ENCODE measurements at places on chromosomes 11 and 22. TPM values are rescaled to one million over a fixed set of nuclear protein-coding genes. Genes with fewer than 3 reads are reported as not detected.

CCDC134 gene
- total RNA-seq = 17.9 TPM

DNA sequence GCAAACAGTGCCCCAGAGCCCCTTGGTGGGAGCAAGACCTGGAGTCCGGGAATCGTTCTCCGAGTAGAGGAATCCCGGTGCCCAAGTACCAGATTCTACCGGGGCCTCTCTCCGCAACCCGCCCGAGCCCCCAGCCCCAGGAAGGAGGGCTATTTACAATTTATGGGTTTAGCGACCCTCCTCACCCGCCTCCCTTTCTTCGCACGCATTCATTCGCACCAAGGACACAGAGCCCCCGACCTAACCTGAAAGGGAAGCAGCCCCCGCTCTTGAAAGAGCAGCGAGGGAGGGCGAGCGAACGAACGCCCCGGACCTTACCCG lies 628 bp downstream of the LRP4 start:
- no peak for DNase-seq

- peak; percentile 84 for DNase-seq
Observed at GRCh38 chr11:75474878-75475766, 42.1 kb upstream of the KLHL35 start.

GAB4 gene
- total RNA-seq = not detected

GRCh38 chr11:6523253-6523652 lies 26.2 kb downstream of the DNHD1 start:
- DNase-seq = no peak

DNA sequence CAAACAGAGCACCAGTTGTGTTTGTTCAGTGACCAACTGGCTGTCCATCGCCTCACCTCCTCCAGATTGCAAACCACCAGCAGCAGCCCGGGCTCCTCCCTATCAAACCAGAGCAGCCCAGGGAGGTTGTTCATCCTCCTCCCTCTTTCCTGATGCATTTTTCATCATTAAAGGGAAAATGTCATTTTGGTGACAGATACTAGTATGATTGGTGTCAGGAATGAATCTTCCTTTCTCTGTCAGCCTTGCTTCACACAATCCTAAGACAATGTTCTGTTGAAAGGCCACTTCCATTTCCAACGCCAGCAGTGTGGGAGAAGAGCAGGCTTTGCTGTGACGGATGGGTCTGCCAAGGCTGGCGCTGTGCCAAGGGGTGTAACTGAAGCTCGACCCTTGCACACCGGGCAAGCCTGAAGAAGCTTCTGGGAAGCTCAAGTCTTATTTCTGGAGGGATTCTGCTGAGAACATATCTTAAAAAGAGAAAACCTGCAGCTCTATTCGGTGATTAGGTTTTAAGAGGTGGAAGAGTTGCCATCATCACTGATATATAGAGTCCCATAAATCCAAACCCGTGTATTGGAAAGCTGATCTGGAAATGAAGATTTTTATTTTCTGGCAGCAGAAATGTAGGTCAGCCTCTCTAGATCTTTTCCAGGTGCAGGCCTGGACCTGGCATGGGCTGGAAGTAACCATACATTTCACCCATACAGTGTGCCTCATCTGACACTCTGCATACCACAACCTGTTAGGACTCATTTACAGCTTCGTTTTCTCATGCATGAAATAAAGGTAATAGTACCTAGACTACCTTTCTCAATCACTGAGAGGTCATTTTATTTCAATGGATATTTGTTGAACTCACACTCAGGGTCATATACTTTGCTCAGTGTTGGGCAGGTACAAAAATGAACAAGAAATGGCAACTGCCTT lies 524.5 kb downstream of the NTM start:
- no peak for DNase-seq

SERPING1 gene
- 0.55 TPM for total RNA-seq

- DNase-seq = no peak
Observed at GRCh38 chr22:46003271-46004091, 26.5 kb upstream of the WNT7B start.

- DNase-seq = no peak
Observed at GRCh38 chr22:42319386-42319785, 48.9 kb upstream of the TCF20 start.

DNA sequence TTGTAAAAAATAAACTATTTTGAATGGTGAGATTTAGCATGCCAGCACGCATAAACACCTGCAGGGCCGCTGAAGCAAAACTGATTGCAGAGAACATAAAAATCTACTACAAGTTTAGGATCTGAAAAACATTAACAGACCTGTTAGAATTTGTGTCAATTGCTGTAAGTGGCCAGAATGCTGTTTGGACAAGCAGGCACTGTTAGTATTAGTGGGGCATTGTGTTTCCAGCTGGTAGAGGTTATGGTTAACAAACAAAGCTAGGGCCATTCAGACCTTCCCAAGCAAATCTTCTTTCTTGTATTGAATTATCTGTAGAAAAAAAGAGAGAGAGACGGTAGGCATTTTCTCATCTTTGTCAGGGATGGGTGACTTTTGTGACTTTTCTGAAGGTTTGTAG lies 57.6 kb upstream of the OLFML1 start:
- no peak for DNase-seq

GRCh38 chr11:104705490-104706190 lies 192.6 kb downstream of the CASP12 start:
- peak; percentile 85 for DNase-seq

DNA sequence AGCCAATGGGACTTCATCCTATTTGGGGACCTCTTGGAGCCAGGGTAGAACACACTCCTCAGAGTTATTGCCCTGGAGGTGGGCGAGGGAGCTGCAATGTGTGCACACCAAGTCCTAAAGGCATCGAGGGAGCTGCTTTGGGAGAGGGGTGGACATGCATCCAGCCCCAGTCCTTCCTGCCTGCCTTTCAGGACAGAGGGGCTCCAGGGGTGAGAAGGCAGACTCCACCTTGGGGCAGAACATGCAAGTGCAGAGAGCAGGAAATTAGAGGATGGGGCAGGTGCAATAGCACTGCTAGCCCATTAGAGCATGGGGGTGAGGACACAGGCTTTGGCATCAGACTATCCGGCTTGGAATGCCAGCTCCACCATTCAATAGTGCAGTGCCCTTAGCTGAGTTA lies 288.5 kb downstream of the OPCML start:
- no peak for DNase-seq

APOL3 gene
- total RNA-seq = 119 TPM

MUC15 gene
- total RNA-seq = not detected

DNA sequence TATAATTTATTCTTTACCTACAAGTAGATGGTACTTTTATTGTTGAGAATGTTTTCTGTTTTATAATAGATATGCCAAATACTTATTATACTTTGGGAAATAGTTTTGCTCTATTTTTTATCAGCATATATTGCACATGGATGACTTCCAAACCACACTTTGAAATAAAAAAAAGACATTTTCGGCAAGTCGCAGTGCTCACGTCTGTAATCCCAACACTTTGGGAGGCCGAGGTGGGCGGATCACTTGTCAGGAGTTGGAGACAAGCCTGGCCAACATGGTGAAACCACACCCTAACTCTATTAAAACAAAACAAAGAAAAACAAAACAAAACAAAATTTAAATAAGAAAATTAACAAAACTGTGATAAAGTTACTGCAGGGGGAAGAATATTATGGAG lies 983.9 kb upstream of the CNTN5 start:
- DNase-seq = no peak

GRCh38 chr11:62186195-62186594 lies 3.8 kb upstream of the SCGB1D1 start:
- DNase-seq = no peak

GRCh38 chr11:73623686-73624085 lies 22.7 kb upstream of the PLEKHB1 start:
- DNase-seq = no peak

GRCh38 chr11:75450826-75451821 lies 18.1 kb upstream of the KLHL35 start:
- peak; percentile 38 for DNase-seq

DNA sequence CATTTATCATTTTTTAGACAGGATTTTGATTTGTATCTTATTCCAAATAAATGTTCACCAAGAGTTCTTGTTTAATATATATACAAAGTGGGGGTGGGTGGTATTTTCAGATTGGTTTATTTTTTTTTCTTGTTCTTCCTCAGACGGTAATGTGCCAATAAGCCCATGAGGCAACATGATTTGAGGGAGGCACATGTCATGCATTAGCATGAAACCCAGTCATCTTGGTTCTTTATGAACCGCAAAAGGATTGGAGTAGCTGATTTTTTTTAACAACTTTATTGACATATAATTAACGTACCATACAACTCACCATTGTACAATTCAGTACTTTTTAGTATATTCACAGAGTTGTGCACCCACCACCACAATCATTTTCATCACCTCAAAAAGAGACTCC lies 2.7 kb downstream of the BCL2L13 start:
- no peak for DNase-seq

RIMBP3C gene
- 0.23 TPM for total RNA-seq

DNA sequence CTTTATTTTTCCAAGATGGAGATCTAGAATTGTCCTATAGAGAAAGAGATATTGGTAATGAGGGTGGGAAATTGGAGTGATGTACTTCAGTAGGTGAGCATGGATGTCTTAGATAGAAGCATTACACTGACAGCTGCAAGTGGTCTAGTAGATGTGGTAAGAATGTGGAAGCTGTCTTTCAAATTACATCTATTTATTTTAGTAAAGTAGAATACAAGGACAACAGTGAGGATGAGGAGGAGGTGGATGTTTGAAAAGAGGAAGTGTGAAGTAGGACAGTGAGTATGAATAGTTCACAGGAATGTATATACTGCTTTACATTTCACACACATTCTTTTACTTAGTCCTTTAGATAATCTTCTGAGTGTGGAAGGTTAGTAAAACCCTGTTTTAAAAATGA lies 64.2 kb downstream of the HIPK3 start:
- DNase-seq = no peak

DNA sequence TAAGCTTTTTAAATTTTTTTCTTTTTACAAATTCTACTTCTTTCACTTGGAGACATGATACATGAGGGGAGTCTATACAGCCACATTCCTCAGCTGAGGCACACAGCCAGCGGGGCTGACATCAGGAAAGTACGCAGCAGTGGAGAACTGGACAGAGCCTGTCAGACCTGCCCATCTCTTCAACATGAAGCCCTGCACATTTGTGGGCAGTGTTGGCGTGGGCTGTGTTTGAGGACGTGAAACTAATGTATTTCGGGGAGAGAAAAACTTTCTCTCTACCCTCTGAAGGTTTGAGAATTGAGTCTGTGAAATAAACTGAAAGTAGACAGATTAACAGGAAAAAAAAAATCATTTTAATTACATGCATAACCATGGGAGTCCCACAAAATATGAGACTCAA lies 84.8 kb upstream of the HTATIP2 start:
- DNase-seq = no peak

DNA sequence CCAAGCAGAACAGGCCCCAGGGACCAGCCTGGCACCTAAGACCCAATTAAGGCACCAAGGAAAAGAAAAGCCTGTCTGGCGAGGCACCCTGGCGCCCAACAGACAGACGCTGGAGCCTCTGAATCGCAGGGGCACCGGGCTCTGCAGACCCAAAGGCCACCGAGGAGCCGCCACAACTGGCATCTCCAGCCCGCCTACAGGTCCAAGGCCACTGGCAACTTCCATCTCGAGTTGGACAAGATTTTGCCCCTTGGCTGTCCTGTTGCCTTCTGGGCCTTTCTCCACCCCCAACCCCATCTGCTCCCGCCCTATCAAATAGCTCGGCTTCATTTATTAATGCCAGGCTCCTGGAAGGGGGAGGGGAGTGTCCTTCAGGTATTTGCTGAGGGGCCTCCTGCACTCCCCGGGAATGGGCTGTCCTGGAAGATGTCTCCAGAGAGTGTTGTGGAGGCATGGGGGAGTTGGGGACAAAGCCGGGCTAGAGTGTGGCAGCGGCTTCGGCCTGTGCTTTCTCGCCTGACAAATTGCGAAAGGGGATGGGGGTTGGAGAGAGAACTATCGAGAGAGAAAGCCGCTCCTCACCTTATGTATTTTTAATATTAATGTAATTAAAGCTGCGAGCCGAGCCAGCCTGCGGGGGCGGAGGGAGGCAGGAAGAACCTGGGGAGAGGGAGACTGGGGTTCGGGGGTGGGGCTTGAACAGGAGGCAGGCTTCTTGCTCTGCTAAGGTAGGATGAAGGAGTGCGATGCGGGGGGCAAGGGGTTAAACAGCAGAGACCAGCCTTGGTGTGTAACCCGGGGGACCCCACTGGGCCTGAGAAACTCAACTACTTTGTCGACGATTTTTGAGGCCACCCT lies 2.0 kb downstream of the DSCAML1 start:
- no peak for DNase-seq

TRMT112 gene
- 145 TPM for total RNA-seq

OR52A1 gene
- not detected for total RNA-seq

SDHAF2 gene
- 47.5 TPM for total RNA-seq

DEFB131B gene
- total RNA-seq = not detected

- no peak for DNase-seq
Observed at GRCh38 chr11:46445920-46446771, 54.6 kb upstream of the CHRM4 start.

DTX4 gene
- 0.48 TPM for total RNA-seq

Data from activated CD4-positive, alpha-beta memory T cell treated with anti-CD3 and anti-CD28 coated beads, Interleukin-2, amount 10 ng/mL, durations not matched to agents 7 days and 5 days (primary cell).